ENCODE measurements at places on chromosomes 6 and 20.

DNA sequence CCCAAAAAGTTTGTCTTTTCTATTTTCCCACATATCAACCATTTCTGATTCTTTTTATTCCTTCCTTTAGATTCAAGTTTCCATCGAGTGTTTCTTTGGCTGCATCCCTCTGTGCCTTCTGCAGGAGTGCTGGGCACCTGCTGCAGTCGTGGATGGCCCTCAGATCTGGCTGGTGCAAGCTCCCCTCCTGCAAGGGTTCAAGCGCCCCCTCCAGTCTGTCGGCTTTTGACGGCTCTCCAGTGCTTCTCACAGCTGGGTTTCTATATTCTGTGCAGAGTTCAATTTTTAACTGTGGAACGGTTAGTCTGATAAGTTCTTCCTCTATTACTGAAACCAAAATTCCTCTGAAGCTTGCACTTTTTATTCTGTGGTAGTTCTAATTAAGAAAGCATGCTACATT, 132.1 kb downstream of the HUS1B start:
- peak; percentile 34 for DNase-seq

DNA sequence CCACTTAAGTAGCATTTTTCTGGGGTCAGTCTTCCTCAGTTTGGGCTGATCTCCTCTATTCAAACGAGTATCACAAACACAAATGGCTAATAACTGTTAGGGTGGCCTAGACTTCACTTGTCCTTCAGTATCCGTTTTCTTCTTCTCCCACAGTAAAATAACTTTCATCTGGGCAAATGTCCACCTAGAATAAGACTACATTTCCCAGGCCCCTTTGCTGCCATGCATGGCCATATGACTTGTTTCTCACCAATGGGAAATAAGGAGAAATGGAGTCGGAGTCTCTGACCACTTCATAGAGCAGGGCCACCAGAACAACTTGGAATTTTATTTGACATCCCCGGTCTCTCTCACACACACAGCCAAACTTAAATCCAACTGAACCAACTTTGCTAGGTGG, 51.4 kb downstream of the SULF2 start:
- no peak for DNase-seq

- DNase-seq = peak; percentile 40
Observed at GRCh38 chr6:13614126-13614925, 809 bp upstream of the NOL7 start.

DNA sequence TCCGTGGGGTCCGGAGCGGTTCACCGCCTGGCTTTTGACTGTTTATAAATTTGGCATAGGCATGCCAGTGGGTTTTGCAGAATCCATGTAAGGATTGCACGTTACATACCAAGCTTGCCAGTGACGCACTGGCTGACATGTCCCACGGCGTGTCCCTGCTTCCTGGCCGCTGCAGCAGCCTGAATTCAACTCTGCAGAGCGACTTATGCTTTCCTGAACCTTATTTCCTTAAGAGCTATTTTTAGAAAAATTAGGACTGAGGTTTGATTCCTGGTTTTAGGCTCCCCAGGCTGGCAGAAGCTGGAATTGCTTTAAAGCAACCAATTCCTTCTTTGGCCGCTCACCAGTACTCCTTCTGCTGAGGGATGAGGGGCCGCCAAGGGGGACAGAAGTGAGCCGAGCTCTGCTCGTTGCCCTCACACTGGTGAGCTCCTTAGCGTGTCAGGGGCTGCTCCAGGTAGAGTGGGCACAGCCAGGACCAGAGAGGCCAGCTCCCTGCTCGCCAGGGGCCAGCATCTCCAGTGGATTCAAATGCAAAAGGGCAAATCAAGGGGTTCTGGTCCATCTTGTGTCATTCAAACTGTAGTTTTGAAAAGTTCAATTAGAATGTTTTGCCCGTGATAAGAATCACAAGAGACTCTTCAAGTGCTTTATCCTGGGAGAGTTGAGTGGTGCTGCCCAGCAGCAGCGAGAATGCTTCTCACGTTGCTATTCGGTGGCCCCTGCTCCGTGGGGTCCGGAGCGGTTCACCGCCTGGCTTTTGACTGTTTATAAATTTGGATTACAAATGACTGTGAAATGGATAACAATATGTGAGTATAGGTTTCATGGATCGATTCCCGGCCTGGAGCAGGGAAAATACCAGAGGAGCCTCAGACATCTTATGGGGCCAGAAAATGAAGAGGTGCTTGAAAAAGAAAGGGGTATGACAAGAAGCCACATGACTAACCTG, 17.5 kb upstream of the IRF4 start:
- no peak for DNase-seq

GRCh38 chr6:582370-582769, 74.5 kb downstream of the HUS1B start:
- no peak for DNase-seq

GRCh38 chr6:113052506-113052905, 705.4 kb downstream of the RFPL4B start:
- no peak for DNase-seq

GRCh38 chr20:51220293-51220706, 197.4 kb upstream of the KCNG1 start:
- DNase-seq = peak; percentile 62
